ENCODE measurements at places on chromosomes 5 and 9.

DNA sequence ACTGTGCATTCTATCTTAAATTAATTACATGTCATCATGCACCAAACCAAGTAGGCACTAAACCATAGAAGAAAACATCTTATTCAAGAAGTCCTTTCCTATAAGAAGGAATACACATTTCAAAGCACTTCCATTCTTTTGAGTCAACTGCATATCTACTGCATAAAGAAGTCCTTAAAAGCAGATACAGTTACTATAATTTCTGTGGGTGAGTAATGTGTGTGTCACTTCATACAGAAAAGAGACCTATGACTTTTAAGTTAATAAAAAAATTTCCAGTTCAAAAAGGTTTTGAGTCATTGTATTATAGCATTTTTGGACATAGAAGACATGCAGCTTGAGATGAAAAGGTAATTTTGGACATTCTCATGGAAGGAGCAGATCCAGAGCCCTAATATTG lies 125.0 kb downstream of the DTWD2 start:
- no peak for DNase-seq

GRCh38 chr9:3809724-3810123 lies 283.9 kb upstream of the RFX3 start:
- DNase-seq, result no peak

DNA sequence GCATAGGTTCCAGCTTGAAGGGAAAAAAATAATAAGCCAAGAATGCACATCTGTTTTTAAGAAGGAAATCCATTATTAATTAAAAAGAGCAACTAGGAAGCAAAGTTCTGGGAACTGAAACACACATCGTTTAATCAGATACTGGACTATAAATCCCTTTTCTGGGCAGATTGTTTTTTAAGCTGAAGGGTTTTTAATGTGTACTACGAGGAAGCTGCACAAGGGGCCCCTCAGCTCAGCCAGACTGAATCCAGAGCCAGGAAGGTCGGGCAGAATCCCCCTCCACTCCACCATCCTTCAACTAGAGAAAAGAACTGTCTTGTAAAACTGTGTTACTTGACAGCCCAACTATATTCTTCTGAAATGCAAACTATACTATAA lies 49.2 kb downstream of the ROR2 start:
- DNase-seq, result no peak

DNA sequence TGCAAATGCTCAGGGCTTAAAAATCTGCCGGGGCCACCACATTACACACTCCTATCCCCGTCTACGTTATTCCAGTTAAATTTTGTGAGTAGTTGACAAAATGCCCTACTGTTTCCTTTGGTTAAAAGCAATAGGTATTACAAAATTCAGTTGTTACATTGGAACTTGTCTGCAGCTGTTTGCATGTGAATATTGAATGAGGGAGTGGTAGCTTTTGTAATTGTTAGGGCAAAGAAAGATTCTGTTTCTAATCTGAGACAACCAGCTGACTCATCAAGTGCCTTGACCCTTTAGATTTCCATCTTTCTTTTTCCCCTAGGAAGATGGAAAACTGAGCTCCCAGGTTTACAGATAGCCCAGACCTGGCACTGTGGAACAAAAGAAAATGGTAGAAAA lies 30.2 kb downstream of the MAML1 start:
- DNase-seq, result no peak

GRCh38 chr9:76400534-76401096 lies 6.4 kb upstream of the RFK start:
- DNase-seq, result no peak

DNA sequence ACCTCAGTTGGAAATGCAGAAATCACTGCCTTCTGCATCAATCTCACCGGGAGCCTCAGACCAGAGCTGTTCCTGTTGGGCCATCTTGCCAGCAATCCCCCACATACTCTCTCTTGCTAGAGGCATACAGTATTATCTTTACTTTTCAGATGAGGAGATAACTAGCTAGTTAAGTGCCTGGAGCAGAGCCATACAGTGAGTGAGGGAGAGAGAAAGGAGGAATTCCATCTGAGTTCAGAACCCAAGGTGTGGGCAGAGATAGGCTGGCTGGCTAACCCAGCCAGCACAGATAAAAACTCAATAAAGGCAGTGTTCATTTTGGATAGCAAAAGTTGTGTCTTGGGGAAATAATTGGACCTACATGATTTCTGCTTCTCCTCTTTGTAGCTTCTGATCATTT lies 268.0 kb upstream of the KIF2A start:
- no peak for DNase-seq

DNA sequence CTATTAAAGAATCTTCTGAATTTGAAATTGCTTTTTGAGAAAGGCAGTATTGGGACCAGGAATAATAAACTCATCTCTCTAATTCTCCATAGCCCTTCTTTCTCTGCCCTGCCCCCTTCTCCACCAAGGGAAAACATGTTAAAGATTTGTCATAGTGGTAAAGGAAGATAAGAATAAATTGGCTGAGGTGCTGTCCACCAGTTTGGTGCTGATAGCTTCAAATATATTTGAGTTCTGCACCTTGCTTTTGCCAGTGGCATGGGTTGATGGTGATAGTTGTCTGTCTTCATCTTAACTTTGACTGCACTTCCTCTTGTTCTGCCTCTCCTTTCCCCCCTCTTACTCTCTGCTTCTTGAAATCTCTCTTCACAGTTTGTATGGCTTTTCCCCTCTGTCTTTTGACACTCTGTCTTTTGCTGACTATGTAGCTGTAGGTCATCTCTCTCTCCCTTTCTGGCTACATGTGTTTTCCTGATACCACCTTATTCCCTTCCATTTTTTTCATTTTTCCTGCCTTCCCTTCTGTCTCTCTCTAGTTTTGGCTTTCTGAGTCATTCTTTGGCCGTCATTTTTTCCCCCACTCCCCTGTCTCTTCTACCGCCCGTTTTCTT lies 56.6 kb downstream of the NDUFS4 start:
- no peak for DNase-seq

DNA sequence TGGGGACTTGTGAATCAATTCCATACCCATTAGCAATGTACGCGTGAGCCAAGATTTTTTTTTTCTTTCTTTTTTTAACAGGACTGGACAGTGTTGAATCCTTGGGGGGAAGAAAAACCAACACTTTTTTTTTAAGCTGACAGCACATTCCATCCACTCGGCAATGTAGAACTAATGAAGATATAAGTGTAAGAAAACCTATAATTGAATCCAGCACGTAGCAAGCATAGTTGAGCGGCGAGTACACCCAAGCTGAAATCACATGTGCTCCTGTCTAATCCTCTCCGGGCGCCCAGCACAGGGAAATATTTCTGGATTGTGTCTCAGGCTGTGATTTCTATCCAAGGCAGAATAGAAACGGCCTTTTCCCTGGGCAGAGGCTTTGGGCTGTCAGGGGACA lies 118.2 kb downstream of the BOD1 start:
- no peak for DNase-seq

DNA sequence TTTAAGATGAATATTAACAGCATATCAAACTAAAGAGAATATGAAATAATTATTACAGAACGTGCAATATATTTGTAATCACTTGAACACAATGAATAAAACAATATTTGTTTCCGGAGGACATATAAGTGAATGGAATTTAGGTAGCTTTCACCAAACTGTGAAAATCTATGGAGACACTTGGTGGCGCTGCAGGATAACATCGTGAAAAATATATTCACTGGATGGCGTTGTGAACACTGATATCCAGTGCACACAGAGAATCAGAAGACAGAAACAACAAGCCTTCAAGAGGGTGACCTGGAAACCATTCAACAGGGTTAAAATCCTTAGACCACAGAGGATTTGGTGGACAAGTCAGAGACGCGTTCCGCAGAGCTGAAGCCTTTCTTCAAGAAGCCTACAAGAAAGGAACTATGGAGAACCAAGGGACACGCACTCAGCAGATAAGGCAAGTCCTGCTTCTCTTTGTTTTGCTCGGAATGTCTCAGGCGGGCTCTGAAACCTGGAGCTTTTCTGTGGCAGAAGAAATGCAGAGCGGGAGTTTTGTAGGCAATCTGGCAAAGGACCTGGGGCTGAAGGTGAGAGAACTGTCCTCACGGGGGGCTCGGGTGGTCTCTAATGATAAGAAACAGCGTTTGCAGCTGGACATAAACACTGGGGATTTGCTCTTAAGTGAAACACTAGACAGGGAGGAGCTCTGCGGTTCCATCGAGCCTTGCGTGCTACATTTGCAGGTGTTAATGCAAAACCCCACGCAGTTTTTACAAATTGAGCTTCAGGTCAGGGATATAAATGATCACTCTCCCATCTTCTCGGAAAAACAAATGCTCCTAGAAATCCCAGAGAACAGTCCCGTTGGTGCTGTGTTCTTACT lies at the start of gene PCDHB11:
Gene PCDHB11 (plus strand): TSS at position 269 of the 877 bp plus-strand sequence. CDS start 148 bp downstream, at position 417.
- DNase-seq, result no peak

DNA sequence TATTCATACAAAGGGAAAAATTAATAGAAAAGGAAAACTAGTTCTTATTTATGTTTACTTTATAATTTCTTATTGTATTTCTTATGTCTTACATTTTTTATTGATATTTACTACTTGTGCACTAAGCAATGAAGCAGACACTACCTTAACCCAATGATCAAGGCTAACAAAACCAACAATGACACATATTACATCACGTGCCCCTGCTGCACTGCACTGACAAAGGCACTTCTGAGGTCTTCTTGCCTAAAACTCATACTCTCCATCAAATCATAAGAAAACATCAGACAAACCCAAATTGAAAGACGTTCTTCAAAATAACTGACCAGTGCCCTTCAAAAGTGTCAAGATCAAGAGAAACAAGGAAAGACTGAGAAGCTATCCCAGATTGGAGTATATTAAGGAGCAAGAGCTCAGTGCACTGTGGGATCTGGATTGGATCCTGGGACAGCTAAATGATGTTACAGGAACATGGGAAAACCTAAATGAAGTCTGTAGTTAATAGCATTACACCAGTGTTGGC lies 230.9 kb downstream of the AUH start:
- DNase-seq, result no peak

DNA sequence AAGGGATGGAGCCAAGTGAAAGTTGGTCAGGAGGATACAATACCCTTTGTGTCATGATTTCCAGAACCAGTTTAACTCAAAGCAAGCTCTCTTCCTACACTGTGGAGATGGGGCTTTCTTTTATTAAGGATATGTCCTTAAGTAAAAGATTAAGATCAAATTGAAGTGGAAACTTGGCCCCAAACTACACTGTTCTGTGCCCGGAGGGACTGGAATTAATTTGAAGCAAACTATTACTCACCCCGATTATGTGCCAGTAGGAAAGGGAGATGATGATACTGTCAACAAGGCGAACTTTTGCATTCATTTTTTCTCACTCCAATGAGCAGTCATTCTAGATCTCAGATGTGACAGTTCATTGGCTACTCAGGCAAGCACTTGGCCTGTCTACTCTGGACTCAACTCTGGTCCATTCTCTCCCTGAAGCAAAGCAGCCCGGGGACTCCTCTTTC lies 186.7 kb downstream of the NTRK2 start:
- DNase-seq, result no peak

- DNase-seq, result peak; percentile 14
Measured at GRCh38 chr5:133287500-133287899, 235.7 kb downstream of the HSPA4 start.

DNA sequence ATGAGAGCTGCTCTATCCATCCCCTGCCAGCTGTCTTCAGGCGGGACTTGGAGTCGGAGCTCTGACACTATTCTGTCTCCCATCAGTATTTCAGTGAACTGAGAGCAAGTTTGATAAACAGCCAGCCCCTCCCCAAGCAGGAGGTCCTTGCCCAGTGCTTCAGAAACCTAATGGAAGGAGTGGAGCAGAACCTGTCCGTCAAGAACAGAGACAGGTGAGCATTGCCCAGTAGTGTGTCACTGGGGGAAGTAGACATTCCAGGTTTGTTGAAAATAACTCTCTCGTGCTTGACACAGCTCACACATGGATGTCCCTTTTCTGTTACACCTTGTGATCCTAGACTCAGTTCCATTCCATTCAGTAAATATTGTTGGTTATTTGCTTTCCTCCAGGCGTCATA lies 13.2 kb upstream of the TLX3 start:
- DNase-seq, result no peak

GRCh38 chr9:124265551-124265950 lies 7.8 kb downstream of the NEK6 start:
- no peak for DNase-seq
